ENCODE measurements at places on chromosomes 16 and 17.

DNA sequence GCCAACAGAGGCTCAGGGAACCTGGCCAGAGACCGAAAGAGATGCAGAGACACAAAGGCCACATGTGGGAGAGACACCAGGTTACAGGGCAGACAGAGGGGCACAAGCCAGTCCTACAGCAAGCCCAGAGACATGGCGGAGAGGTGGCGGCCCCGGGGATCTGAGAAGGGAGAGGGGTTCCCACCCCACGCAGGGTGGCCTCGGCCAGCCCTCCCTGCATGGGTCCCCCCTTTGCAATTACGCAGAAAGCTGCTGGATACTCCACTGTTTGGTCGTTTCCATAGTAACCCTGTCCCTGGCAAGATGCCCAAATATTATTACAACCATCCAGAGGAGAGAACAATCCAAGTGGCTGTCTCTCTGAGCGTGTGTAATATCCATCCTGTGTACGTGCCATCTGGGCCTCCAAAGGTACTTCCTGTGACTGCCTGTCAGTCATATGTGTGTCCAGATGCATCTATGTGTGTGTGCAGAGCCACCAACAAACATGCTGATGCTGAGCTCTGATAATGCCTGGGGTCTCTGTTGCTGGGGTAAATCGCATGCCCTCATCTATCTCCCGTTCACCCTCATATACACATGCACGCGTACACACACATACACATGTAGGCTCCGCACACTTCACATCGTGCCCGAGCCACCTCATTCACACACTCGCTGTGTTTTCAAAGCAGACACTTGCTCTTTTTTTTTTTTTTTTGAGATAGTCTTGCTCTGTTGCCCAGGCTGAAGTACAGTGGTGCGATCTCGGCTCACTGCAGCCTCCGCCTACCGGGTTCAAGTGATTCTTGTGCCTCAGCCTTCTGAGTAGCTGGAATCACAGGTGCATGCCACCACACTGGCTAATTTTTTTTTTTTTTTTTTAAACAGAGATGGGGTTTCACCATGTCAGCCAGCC is 5.5 kb downstream of the PCGF2 start:
- no peak for DNase-seq

DNA sequence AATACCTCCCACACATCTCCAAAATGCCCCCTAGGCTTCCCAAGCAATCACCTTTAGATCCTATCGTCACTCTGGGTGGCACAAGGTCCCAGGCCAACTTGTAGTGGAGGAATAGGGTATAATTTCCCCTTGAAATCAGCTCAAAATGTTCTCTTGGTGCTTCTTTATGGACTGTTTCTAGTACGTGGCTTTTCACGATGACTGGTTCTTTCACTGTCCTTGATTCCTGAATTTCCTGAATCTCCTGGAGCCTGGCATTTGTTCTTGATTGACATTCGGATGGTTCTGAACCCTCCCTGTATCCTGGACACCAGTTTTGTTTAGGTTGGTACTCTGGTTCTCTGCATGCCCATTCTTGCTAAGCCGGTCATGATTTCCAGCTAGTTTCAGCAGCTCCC is 6.9 kb upstream of the VPS53 start:
- DNase-seq, result no peak

- no peak for DNase-seq
Observed at GRCh38 chr16:84397090-84397489, 28.8 kb downstream of the ATP2C2 start.

GRCh38 chr16:57106767-57107166 is 14.4 kb downstream of the CPNE2 start:
- no peak for DNase-seq

GRCh38 chr17:81537343-81537855 is 9.2 kb downstream of the FSCN2 start:
- DNase-seq, result peak; percentile 18

- peak; percentile 40 for DNase-seq
Observed at GRCh38 chr17:63911657-63912100, 621 bp upstream of the CSHL1 start.

GRCh38 chr17:5558815-5559785 is 25.2 kb downstream of the NLRP1 start:
- DNase-seq, result no peak
